ENCODE measurements at places on chromosomes 7 and 10.

DNA sequence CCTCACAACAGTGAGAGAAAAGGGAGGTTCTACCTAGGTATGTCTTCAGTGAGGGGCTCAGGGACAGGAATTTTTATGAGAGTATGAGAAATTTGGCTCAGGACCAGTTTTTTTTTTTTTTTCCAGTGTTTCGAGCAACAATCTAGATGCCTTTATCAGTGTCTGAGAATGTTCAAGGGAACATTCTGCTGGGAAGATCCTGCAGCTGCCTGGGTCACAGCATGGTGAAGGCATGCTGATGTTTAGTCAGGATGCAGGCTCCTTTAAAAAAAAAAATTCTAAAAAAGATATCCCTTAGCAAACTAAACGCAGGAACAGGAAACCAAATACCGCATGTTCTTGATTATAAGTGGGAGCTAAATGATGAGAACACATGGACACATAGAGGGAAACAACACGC is 31.0 kb downstream of the SBDS start:
- no peak for DNase-seq

DNA sequence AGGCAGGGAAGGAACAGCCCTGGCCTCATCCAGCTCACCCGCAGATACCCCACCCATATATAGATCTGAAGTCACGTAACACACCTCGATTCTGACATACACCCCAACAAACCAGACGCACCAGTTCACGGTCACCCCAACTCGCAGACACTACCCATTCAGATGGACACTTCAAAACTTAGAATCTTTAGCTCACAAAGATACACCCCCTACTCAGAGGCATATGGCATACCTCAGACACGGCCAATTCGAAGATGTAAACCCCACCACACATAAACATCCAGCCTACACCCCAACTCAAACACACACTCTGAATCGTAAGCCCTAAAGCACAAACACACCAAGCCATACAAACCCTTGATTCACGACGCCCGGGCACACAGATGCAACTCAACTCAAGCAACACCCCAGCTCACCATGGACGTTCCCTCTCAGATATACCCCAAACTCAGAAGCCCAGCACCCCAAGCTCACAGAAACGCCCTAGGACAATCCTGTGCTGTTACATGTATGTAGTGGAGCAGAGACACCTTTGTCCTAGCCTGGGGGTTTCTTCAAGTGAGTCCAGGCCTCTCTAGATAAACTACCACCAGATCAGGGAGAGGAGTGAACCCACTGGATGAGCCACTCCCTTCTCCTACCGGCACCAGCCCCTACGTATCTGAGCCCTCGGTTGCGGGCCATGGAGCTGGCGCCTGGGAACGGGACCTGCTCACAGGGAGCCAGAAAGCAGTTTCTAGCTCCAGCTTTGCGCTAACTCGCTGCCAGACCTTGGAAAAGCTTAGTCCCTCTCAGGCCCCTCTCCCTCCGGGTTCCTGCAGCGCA is 8.8 kb downstream of the PSD start:
- no peak for DNase-seq

GRCh38 chr10:81042647-81043046 is 504.9 kb downstream of the SH2D4B start:
- no peak for DNase-seq

- no peak for DNase-seq
Measured at GRCh38 chr7:45574669-45575500, 717 bp downstream of the ADCY1 start.

DNA sequence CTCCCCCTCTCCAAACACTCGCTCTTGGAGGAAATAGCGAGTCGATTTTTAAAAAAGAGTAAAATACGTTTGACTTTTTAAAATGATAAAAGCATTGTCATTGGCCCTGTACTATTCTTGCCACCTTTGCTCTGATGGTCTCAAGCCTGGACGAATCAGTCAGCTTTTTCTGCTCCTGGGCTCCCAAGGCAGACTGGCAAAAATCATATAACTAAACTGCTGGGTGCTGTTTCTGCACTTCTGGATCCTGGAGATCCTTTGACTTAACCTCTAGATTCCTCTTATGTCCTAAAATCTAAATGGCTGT is 1.8 kb downstream of the TPST1 start:
- DNase-seq: no peak

DNA sequence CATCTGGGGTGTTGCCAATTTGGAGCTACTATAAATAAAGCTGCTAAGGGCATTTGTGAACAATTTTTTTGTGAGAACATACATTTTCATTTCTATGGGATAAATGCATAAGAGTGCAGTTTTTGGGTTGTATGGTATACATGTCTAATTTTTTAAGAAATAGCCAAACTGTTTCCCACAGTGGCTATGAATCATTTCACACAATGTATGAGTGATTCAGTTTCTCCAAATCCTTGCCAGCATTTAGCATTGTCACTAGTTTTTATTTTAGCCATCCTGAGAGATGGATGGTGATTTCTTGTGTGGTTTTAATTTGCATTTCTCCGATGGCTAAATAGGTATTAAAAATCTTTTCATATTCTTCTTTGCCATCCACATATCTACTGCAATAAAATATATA is 105.3 kb downstream of the AMPH start:
- no peak for DNase-seq

DNA sequence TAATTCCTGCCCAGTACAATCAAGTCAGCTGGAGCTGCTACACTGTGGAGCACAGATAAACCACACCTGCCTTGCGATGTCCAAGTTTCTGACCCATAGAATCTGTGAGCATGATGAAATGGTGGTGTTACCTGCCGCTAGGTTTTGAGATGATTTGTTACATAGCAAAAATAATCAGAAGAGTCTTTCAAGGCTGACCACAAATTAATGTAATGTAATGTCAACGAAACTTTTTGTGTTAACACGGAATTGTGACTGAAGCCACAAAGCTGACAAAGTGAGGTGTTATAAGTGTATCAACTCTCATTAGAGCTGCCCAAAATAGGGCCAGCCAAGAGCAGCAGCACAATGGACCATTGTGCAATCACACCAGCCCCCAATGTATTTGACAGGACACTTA is 75.7 kb downstream of the AHR start:
- no peak for DNase-seq

DNA sequence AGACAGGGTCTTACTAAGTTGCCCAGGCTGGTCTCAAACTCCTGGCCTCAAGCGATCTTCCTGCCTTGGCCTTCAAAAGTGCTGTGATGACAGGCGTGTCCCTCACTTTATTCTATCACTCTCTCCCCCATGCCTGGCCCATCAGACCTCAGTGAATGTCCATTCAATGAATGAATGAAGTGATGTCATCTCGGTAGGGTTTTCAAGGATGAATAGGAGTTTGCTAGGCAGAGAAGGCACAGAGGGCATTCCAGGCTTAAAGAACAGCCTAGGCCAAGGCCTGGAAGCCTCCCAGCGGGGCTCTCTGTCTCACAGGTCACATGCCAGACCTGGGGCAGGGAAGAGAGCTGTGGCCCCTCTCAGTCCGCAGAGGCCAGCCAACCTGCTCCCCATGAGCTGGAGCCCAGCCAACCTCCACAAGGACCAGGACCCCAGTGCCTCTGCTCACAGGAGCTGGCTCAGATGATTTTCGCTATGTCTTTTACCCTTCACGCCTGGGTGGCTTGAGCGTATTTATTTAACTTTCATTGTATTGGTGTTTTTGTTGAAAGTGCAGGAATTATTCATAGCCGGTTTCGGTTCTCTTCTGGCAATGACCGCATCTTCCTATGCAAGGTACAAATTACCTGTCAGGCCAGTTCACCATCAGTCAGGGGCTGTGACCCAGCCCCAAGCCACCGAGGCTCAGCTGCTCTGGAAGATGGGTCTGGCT is 11.8 kb upstream of the TNRC18 start:
- DNase-seq: no peak

GRCh38 chr7:131897016-131897789 is 340.8 kb upstream of the PODXL start:
- no peak for DNase-seq

GRCh38 chr10:127150136-127150535 is 46.3 kb downstream of the INSYN2A start:
- DNase-seq: no peak

GRCh38 chr10:43226441-43226840 is 40.4 kb downstream of the RASGEF1A start:
- DNase-seq: no peak

DNA sequence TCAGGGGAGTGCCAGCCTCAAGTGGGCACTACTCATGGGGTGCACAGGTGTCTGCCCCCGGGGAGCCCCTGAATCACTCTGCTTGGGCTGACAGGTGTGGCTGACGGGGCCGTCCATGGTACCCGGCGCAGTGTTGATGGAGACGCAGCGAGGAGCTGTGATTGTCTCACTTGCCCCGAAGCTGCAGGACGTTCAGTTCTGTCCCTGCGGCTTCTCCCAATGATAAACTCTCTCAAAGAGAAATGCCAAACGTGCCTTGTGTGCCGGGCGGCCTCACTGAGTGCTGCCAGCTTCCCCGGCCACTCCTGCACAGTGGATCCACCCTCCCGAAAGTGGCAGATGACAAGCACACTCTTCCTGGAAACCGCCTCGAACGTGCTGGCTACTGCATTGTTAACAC is 203.2 kb downstream of the DNAJB6 start:
- no peak for DNase-seq

DNA sequence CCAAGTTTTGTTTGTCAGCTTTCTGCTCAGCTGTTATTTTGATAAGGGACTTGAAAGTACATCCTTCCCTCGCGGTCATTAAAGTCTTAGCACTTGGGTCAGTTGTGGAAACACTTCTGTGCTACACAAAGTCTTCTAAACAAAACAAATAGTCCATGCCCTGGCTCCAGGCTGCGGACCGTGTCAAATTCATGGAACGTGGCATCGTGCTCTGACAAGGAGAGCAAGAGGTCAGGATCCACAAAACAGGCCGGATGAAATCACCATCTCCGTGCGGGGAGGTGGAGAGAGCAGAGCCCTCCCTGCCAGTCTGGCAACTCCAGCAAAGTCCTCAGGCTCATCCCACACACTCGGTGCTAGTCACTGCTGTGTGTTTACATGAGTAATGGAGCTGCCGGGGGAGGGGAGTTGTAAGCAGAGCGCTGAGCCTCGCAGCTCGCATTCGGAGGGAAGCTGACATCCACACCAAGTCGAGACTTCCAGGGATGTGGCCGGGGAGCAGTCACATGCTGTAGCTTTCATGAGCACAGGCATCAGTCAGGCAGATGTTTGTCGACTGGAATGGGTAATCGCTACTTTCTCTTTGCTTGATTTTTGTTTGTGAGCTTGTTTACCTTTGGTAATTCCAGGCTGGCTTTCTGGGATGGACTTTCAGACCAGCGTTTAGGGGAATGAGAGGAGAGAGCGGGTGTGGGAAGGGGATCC is 147.6 kb downstream of the ARID5B start:
- peak; percentile 19 for DNase-seq

GRCh38 chr7:158957921-158958491 is 101.6 kb downstream of the DYNC2I1 start:
- no peak for DNase-seq

GRCh38 chr10:51653025-51653424 is 46.4 kb downstream of the CSTF2T start:
- no peak for DNase-seq

DNA sequence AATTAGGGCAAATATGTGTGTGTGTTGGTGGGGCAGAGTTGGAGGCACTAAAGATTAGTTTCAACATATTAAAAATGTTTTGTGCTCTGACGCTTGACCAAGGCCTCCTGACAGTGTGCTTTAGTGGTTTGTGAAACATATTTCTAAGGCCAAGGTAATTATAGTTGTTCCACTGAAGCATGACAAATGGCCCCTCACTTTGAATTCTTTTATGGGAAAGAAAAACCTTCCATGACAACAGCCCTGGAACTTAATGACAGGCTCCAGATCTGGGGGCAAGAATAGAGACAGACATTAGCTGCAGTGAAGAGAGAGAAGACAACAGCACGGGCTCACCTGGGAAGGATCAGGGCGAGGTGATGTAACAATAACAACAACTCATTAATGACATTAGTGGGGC is 155.8 kb downstream of the CHN2 start:
- DNase-seq: no peak

GRCh38 chr10:77332256-77332655 is 305.4 kb downstream of the KCNMA1 start:
- no peak for DNase-seq

DNA sequence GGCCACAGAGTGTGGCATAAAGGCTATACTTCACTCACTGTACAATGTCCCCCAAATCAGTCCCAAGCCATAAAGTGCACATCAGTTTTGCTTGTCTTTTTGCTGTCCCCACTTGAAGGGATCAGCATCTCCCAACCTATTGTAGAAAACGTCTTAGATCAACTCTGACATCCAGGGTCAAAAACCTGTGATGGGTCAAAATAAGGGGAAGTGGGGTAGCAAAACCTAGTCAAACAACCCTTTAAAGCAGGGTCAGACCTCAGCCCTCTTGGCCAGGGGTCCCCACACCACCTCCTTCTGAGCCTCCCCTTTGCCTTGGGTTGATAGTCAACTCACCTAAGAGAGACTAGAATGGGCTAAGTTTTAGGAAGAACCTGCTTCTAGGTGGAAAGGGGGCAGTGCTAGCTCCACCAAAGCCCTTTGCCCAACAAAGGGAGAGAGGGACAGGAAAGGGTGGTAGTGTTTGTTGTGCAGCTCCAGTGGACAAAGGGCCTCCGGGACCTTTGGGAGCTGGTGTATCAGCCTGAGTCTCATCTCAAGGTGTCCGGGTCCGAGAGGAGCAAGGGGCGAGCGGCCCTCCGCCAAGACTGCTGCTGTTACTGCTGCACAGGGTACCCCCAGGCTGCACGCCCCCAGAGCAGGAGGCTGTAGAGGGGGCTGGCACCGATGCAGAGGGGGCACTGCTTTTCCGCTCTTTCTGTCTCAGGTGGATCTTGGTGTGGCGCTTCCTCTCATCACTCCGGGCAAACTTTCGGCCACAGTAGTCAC is 3.3 kb downstream of the EGR2 start:
- peak; percentile 10 for DNase-seq

- no peak for DNase-seq
Measured at GRCh38 chr7:99380032-99380822, 5.7 kb downstream of the ARPC1B start.

DNA sequence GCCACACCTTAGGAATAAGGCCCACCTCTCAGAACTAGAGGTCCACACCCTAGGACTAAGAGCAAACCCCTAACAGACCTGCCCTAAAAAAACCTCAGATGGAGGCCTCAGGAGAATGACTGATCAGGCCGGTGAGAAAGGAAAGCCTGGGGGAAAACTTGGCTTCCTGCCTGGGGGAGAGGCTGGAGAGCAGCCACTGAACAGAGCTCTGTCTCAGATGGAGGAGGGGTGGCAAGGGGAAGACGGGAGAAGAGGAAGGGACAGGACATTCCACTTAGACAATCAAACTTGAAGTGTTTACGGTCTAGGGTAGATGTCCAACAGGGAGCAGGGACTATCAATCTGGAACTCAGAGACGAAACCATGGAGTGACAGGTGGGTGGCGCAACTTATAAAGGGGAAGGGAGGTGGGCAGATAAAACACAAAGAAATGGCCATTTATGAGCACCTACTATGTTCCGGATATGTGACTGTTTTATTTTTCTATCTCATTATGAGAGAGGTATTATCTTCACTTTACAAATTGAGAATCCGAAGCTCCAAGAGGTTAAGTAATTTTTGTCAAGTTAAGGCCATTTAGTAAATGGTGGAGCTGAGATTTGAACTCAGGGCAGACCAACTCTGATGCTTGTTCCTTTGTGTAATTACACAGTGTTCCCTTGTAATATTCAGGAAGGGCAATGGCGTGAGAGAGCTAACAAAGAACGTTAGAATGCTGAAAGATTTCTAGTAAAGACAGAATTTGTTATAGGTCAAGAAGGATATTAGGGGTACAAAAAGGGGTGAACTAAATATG is 82.6 kb downstream of the DNMBP start:
- no peak for DNase-seq

- DNase-seq: no peak
Measured at GRCh38 chr10:17859492-17860156, 50.5 kb downstream of the MRC1 start.

GRCh38 chr7:1673581-1674118 is 3.6 kb downstream of the ELFN1 start:
- no peak for DNase-seq

Data from activated CD8-positive, alpha-beta memory T cell treated with anti-CD3 and anti-CD28 coated beads for 1 hour (primary cell).